ENCODE measurements at places on chromosomes 2 and 18.

DNA sequence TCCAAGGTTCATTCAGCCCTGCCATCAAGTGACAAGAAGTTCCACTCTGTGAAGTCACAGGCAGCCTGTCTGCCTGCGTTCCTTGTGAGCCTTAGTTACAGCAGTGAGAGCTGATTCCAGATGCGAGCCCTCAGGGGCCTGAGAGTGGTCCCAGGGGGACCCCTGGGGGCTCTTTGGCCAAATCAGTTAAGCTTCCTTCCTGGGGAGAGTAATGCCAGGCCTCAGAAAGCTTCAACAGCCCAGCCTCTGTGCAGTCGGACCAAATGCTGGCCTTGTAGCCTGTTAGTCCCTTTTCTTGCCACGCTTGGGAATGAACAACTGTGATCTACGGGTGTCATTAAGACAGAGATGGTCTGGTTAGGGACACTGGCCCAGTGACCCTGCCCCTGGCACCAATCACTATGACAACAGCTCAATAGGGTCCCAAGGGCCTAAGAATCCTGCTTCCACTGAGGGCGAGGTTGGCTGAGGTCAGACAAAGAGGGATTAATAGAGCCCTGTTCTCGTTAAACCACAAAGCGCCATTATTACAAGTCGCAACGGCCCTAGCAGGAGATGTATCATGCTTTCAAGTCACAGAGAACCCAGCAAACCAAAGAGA is 50.9 kb downstream of the HS1BP3 start:
- no peak for DNase-seq
- no peak overlapping the region for H3K27ac ChIP-seq
- peaks cover 30% of the 10 kb centered on the region for H3K4me1 ChIP-seq
- H3K27me3 ChIP-seq: peaks cover 9% of the 10 kb centered on the region
- H3K4me3 ChIP-seq: no peak overlapping the region

- no peak overlapping the region for H3K4me3 ChIP-seq
- peaks cover 30% of the 10 kb centered on the region for H3K36me3 ChIP-seq
- H3K27me3 ChIP-seq: peaks cover 4% of the 10 kb centered on the region
Measured at GRCh38 chr2:111975053-111975552, 76.7 kb downstream of the MERTK start.

DNA sequence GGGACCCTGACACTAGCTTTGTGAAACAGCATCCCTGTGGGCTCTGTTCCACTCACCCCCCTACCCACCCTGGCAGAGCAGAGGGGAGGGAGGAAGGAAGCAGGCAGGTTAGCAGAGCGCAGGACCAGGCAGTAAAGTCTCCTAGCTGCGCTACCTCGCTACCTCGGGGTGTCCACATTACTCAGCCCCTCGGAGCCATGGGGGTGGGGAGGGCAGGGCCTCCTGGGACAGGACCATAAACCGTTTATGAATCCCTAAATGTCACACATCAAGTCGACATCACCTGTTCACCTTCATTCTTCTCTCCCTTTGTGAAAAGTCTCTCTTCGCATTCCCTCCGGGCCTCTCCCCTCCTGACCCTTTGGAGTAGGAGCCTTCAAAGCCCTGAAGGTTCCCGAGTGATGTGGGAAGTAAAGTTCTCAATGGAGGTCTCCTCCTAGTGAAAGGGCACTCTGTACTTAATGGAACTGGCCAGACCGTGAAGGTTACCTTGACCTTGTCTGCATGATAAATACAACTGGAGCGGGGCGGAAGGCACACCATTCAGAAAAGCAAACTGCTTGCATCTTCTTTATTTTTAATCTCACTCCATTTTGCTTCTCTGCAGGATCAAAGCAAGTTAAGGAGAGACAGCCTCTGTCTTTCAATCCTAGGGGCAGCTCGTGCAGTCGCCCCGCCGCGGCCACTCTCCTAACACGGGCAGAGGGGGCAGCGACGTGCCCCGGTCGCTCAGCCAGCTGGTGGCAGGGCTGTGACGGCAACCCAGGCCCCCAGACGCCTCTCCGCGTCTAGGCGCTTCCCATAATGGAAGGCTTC is 23.7 kb upstream of the SMAD7 start:
- no peaks in the 10 kb centered on the region for H3K36me3 ChIP-seq
- no peak overlapping the region for H3K27ac ChIP-seq
- H3K27me3 ChIP-seq: peaks cover 15% of the 10 kb centered on the region
- peaks cover 7% of the 10 kb centered on the region for H3K4me1 ChIP-seq
- H3K4me3 ChIP-seq: peak overlapping the region; percentile 93

DNA sequence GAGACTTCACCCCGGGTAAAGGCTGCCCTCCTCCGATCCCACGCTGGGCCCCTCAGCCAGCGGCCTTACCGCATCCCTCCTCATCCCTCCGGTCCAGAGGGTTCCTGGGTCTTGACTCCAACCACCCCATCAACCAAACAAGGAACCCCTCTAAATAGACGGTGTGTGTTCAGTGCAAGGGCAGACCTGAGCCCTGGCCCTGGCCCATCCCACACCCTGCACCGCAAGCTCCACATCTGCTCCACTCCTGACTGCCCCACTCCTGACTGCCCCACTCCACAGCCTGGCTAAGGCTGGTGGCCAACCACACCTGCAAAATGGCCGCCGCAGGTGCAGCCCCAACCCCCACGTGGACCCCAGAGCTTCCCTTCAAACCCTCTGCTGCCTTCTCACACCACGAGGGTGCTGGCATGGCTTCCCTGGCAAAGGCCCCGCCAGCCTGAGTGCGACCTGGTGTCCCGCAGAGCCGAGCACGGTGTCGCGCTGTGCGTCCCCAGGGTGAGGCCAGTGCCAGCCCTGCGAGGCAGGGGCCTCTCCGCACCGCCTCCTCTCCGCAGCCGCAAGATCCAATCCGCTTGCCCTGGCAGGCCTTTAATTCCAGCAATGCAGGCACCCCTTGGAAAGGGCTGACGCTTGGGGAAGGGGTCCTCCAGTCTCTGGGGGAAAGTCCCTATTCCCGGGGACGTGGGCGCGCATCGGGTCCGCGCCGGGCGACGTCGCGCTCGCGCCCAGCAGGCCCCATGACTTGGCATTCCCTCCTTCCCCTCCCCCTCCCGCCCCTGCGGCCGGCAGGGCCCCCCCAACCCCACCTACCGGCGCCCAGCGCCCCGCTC is 1.5 kb downstream of the KIF1A start:
- peak overlapping the region; percentile 84 for H3K4me3 ChIP-seq
- peaks cover 14% of the 10 kb centered on the region for H3K4me1 ChIP-seq
- no peak overlapping the region for H3K27ac ChIP-seq
- peaks cover 24% of the 10 kb centered on the region for H3K27me3 ChIP-seq

DNA sequence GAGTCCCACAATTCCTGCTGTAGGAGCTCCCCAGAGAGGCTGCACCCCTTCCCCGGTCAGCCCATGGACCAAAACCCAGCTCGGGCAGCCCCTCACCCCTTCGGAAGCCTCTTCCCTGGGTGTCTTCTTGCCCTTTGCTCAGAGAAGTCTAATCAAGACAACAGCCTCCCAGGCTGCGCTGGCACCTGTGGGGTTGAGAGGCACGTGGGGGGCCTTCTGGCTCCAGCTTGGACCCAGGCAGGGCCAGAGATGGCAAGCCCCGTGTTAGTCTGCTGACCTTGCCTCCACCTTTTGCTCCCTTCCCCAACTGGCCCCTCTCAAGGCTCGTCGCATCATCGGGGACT is 10.4 kb downstream of the SLC4A3 start:
- DNase-seq: no peak
- no peak overlapping the region for H3K4me3 ChIP-seq
- peaks cover 11% of the 10 kb centered on the region for H3K27me3 ChIP-seq
- peaks cover 7% of the 10 kb centered on the region for H3K36me3 ChIP-seq
- no peak overlapping the region for H3K27ac ChIP-seq

GRCh38 chr2:136389809-136390208 is 271.9 kb upstream of the CXCR4 start:
- H3K27me3 ChIP-seq: peaks cover 2% of the 10 kb centered on the region
- DNase-seq: no peak
- peaks cover 32% of the 10 kb centered on the region for H3K4me1 ChIP-seq

- H3K36me3 ChIP-seq: peaks cover 5% of the 10 kb centered on the region
- H3K27ac ChIP-seq: no peak overlapping the region
- H3K27me3 ChIP-seq: peaks cover 4% of the 10 kb centered on the region
- peaks cover 38% of the 10 kb centered on the region for H3K4me1 ChIP-seq
- no peak overlapping the region for H3K4me3 ChIP-seq
Measured at GRCh38 chr2:20049637-20050036, 1.8 kb downstream of the LAPTM4A start.

DNA sequence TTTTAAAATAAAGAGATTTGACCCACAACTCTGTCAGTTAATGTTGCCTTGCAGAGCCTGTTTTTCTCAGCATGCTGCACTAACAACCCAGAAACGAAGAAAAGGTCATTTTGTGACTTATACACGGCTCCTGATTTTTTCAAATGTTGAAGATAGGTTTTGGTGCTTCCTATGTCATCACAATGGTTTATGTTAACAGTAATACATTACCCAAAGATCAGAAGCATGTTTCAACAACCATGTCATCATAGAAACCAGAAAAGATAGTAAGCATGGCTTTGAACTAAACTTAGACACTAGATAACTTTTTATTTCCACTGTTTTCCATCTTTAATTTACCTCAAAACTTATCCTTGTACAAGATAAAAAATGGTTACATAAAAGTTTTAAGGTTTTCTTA is 10.1 kb downstream of the BAZ2B start:
- peaks cover 24% of the 10 kb centered on the region for H3K4me1 ChIP-seq
- DNase-seq: no peak
- no peak overlapping the region for H3K4me3 ChIP-seq
- H3K27me3 ChIP-seq: no peaks in the 10 kb centered on the region
- no peaks in the 10 kb centered on the region for H3K36me3 ChIP-seq

GRCh38 chr2:235709124-235709813 is 215.4 kb downstream of the AGAP1 start:
- peaks cover 12% of the 10 kb centered on the region for H3K36me3 ChIP-seq
- peaks cover 10% of the 10 kb centered on the region for H3K4me1 ChIP-seq
- H3K4me3 ChIP-seq: no peak overlapping the region
- DNase-seq: no peak
- H3K27ac ChIP-seq: no peak overlapping the region
